Frontal cortex (tissue), 4 donors: ENCODE measurements at places on chromosomes 5 and 9.
A peak's percentile ranks its signal among the peaks of the same experiment; 100 is the strongest.

GRCh38 chr5:98773214-98773463, 324 bp upstream of the RGMB start:
- no peak for DNase-seq

DNA sequence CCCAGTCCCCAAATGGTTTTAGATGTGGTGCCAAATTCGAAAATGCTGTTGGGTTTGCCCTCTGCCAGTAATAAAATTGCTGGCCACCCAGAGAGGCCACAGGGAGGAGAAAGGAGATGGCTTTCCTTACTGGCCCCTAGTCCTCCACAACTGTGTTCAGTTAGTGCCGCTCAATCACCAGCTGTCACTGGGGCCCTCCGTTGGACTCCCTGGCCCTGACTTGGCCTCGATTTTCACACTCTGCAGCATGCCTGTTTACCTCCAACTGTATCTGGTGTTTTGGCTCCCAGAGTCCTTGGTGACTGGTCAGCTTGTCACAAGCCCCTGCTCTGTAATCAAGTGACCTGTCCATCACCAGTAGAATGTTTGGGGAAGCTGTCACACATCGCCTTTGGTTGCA, 97.8 kb downstream of the PAPPA start:
- DNase-seq = no peak

DNA sequence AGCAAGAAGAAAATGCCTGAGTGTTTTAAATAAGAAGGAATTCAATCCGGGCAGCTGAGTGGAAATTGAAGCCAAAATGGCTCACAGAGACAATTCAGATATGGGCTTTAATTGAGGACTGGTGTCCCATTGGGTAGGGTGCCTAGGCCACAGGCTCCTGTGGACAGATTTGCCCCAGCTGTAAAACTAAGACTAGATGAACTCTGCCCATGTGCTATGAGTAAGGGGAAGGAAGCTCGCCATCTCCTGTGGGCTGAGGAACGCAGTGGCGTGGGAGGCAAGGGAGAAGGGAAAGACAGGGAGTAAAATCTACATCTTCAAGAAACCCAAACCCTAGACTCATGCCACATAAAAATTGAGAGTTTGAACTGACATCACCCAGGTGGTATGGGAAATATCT, 66.1 kb downstream of the KLHL3 start:
- no peak for DNase-seq

DNA sequence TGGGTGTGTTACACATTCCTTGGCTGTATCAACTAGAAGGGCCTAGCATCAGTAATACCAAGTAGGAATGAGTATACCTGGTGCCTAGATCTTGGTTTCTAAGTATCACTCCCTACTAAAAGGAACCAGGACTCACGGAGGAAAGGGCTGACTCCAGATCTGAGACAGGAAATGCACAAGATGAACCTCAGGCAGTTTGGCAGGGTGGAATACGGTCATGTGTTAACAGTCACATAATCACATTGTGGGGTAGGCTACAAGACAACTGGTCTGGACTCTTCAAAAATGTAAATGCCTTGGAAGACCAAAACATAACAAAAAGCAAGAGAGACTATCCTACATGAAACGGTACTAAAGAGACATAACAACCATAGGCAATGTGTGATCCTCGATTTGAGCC, 158.8 kb downstream of the CRB2 start:
- DNase-seq = no peak

DNA sequence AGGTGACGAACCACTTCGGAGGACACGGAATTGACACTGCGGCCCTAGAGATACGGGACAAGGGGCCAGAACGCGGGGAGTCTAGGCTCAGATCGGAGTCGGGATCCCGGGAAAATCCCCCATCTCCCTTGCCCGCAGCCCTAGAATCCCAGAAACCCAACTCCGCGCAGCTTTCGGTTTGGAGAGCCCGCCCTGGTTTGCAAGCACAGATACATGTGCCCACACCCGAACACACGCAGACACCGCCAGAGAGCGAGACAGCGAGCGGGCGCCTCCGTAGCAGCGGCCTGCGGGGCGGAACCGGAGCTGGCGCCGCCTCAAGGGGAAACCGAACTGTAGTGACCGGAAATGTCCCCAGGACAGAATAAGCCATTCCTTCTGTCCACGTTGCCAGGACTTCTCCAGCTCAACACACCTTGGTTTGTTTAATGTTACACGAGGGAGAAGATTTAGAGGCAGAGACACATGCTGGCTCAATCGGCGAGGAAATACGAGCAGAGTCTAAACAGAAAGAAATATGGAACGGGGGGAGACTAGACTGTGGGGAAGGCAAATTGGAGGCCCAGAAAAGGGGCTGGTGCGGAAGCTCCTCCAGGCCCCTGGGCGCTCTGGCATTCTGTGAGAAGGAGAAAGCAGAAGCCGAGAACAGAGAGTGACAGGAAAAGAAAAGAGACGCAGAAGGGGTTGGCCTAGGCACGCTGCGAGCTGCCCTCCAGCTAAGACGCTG, 2.9 kb upstream of the PAX5 start:
- DNase-seq = peak; percentile 35

DNA sequence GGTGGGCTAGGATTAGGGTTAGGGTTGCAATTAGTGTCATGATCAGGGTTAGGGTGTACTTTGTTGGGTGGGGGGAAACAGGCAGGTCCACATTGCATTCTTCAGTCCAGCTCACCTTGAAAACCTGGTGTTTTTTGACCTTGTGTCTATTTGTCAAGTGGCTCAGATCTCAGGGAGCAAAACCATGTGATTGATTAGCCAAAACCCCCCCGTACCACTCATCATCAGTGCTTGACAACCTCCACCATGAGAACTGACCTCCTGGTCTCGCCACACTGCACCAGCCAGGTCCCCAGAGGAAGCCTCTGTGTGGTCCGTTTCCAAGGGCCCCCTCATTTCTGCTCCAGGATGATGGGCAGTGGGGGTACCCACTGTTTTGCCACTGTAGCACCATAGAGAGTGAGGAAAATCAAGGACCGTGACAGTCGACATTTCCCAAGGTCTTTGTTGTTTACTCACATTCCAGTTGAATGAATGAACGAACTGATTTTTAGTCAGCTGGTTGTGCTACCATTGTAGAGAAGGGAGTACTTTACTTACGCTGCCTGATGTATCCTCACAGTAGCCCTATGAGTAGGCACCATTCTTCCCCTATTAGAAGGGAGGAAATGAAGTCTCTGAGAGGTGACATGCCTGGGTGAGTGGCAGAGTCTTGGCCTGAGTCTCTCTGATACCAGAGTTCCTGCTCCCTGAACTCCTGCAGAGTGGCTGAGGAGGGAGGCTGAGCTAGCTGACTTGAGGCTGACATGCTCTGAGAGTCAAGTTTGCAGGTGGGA, 84.8 kb downstream of the RAD23B start:
- no peak for DNase-seq

DNA sequence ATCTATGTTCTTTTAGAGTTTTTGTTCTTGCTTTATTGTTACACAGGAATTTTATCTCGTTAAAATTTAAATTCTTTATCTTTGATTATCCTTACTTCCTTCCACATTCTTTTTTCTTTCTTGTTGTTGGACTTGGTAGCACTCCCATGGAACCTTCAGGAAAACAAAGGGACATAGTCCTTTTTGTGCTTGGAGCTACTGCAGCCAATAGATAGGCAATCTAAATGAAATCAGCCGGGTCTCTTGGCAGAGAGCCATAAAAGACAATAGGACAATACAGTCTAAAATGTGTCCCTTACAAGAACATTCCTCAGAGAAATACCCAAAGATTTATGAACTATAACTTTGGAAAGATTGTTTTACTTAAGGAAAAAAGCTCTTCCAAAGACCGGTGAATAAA, 548.1 kb upstream of the C9orf72 start:
- DNase-seq = no peak

DNA sequence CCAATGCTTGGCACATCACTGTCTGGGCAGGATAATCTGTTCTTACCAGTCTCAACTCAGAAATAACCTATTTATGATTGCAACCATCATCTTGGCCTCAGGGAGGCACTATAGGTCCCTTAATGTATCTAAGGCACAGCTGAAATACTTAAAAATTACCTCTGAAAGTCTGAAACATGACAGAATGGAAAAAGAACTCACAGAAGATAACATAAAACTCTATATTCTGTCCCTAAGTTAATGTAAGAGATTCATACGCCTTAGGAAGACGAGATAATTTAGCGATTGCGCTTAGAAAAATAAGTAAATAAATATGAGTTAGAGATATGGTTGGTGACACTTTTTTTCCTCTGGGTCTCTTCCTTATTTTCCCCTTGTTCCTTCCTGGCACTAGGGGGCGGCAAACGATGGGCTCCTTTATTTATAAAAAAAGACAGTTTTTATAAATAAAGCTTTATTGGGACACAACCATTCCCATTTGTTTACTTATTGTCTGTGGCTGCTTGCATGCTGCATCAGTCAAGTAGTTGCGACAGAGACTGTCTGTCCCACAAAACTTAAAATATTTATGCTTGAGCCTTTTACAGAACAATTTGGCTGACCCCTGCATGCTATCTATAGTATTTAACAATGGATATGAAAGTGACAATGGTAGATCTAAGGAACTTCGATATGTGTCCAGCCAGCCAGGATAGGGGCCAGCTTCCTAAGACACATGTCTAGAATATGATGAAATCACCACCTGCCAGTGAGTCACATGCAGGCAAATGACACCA, 79.6 kb downstream of the PDE4D start:
- DNase-seq = no peak

DNA sequence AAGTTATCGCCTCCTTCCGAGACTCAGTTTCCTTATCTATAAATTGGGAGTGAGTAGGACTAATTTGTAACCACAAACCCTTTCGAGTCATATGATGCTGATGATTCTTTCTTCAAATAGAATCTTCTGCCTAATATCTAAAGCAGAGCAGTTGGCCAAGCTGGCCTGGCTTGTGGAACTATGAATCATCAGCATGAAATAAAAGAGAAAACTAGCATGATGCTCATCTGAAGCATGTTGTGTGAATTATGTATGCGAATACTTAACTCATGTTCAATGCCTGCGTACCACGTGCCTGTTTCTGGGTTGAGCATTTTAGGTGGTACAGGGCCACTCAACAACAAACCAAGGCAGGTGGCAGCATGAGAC, 15.0 kb upstream of the ORM1 start:
- no peak for DNase-seq

DNA sequence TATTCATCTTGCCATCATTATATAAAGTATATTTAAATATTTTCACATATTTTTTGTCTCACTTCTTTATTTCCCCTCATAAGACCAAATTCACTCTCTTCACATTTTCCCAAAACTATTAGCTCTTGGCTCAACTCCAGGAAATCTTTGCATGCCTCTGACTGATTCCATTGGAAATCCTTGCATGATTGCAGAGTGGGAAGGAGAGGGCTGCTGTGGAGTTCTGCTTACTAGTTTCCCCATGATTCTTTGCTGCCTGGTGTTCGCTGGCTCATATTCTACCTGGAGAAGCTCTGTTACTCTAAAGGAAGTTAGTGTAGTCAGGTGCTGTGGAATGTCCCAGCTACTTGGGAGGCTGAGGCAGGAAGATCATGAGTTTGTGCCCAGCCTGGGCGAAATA, 41.9 kb downstream of the LIX1 start:
- no peak for DNase-seq

- DNase-seq = no peak
These were observed 12.9 kb upstream of the SLC6A19 start for GRCh38 chr5:1188464-1188863.

- no peak for DNase-seq
These were observed 215.4 kb downstream of the GLIS3 start for GRCh38 chr9:4084435-4084818.

DNA sequence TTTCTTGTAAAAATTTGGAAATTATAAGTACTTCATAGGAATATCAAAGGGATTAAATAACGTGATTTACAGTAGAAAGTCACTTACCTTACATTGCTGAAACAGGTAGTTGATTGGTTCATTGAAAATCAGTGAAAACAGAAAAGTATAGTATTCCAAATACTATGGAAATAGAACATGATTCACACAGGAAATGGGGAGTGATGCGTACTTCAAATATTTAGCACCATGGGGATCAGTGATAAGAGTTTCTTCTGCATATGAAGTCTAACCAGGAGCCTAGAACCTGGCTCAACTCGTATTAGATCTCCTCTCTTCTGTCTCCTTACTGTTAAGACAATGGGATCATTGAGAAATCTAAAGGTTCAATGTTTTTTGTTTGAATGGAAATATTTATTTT, 133.3 kb downstream of the FAM174A start:
- DNase-seq = no peak

DNA sequence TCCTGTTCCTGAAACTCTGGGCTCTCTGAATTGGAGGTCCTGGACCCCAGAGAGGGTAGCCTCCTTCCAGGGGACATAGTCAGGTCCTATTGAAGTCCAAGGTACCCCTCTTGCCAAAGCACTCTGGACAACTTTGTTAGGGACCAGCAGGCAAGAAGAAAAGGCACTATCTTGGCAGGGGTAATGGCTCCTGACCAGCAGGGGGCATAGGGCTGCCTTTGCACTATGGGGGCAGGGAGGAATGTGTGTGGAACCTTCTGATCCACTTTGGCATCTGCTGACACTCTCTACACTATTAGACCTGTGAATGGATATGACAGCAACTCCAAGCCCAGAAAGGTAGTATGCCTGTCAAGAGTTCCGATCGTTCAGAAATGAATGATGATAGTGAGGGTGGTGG, 179.0 kb upstream of the CD180 start:
- no peak for DNase-seq

DNA sequence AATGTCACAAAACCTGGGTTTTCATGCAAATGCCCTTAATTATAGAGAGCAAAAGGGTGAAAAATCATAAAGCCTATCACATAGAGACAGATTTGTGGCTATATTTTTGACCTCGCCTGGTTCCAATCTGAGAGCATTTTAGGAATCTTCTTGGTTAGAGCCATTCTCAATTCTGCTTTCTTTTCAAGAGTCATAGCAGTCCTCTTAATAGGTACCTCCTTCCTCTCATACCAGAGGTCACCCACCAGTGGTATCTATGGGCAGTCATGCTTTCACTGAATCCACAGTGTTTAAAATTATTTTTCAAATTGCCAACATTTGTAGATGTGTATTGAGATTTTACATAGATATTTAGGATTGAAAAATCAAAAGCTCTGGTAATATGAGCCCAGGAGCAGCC, 215.5 kb downstream of the DAB2IP start:
- DNase-seq = no peak

- peak; percentile 30 for DNase-seq
These were observed 9.1 kb downstream of the ENHO start for GRCh38 chr9:34513567-34514214.

GRCh38 chr5:38867416-38867815, 21.6 kb downstream of the OSMR start:
- no peak for DNase-seq

GRCh38 chr9:2220036-2220435, 204.9 kb downstream of the SMARCA2 start:
- no peak for DNase-seq

DNA sequence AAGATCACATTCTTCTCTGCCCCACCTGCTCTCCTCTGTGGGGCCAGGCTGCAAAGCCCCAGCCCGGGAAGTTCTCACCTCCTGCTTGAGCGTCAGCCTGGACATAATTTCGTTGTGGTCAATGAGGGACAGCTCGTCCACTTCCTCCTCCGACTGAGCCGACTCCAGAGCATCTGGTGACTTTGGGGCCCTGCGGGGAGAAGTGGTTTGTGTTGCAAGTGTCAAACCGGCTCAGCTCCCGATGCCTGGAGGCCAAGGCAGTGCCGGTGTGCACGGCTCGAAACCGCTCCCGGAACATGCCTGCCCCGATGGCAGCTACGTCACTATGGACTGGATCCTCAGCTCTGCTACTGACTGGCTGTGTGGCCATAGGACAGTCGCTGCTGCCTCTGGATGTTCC, 52.8 kb downstream of the PRRT1B start:
- no peak for DNase-seq
